Stimulated activated CD4-positive, alpha-beta T cell treated with anti-CD3 and anti-CD28 coated beads, Interleukin-1b, Interleukin-23, amount 100 ng/mL, for 48 hours (primary cell): ENCODE measurements at places on chromosomes 12 and 14.

- DNase-seq, result no peak
These were observed 74.6 kb downstream of the CIT start for GRCh38 chr12:119802472-119802871.

DNA sequence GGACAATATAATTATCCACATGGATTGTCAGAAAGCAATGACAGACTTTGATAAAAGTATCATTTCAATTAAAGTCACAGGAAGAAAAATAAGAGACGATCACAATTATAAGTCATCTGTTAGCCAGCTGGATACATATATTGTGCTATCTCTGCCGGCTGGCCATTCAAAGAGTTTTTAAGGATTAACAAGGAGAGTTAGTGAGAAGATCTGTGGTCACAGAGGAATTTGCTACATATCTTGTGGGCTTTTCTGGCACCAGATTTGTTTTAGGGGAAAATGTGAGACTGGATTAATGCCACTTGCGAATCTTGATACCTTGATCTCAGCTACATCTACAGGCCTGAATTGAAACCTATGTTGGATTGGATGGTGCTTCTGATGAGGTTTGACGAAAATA lies 90.9 kb upstream of the MANSC4 start:
- no peak for DNase-seq

DNA sequence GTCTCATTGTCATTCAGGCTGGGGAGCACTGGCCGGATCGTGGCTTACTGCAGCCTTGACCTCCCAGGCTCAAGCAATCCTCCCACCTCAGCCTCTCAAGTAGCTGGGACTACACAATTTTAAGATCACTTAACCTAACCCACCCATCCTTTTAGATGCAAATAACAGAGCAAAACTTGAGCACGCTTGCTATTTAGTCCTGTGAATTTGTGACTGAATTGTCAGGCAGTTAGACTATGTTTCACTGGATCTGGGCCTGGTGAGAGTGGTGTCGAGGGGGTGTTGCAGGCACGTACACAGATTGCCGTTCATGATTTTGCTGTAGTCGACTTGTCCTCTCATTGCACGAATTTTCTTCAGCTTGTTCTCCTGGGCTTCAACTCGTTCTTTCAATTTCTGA lies 38.2 kb downstream of the ZFYVE21 start:
- DNase-seq, result no peak

DNA sequence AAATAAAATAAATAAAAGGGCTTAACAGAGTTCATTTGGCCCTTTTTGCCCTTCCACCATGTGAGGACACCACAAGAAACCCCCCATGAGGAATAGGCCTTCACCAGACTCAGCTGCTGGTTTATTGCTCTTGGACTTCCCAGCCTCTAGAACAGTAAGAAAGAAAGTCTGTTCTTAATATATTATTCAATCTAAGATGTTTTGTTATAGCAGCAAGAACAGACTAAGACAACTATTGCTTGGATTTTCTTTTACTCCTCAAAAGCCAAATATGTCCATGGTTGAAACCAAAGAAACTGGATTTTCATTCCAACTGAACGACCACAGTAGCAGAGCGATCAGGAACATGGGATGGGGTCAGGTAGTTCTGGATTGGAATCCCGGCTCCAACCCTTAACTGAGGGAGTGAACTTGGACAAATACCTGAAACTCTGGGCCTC lies 157.2 kb upstream of the EEA1 start:
- no peak for DNase-seq

- DNase-seq, result no peak
These were observed 625 bp upstream of the ABHD12B start for GRCh38 chr14:50871228-50871627.

DNA sequence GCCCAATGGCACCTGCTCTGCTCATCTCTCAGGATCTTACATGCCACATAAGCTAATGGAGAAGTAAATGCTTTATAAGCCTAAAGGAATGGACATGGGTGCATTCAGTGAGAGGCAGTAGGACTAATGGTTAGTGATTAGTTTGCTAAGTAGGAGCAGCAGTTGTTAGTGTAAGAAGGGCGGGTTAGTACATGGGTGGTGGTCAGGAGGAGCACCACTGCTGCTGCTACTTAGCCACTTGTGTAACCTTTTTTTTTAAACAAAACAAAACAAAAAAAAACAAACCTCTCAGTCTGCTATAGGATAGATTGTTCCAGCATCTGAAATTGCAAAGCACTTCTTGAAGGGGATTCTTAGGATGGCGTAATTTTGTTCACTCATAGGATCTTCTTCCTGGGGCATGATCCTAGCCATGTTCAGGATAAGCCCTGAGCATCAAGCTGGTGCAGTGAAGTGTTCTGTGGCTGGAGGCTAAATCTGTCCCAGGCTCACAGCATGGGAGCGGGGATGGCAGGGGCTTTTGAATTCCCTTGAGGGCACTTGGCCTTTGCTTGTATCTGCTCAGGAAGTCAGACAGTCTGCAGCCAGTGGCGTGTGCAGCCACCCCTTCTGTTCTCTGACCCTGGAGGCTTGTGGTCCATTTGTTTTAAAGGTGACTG lies 63.6 kb downstream of the CHST11 start:
- DNase-seq, result no peak

DNA sequence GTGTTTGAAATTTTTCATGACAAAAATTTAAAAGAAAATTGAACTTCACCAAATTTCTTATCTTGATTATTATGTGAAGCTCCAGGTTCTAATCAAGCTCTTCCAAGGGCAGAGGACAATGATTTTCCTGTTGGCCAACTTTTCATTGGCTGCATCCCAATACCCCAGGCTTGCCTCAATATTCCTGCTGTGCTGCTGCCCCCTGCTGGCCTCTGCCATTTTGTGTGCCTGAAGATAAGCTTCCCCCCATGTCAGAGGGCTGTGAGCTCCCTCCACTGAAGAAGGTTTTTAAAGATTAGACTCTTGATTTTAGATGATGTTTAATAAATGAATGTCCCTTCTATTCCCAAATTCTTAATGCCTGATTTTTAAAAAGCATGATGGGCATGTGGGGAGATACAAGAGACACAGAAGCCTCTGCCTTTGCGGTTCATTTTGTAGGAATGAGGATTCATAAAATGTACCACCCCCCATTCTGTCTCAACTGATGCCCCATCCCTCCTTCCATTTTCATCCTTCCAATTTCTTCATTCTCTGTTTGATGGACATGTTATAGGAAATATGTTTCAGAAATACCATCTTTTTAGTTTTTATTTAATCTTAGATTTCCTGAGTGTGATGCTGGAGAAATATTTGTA lies 76.7 kb upstream of the RGS6 start:
- DNase-seq, result peak; percentile 46

GRCh38 chr14:44699391-44699790 lies 192.3 kb upstream of the FSCB start:
- DNase-seq, result no peak

- no peak for DNase-seq
These were observed 133.2 kb upstream of the NOVA1 start for GRCh38 chr14:26730929-26731618.

DNA sequence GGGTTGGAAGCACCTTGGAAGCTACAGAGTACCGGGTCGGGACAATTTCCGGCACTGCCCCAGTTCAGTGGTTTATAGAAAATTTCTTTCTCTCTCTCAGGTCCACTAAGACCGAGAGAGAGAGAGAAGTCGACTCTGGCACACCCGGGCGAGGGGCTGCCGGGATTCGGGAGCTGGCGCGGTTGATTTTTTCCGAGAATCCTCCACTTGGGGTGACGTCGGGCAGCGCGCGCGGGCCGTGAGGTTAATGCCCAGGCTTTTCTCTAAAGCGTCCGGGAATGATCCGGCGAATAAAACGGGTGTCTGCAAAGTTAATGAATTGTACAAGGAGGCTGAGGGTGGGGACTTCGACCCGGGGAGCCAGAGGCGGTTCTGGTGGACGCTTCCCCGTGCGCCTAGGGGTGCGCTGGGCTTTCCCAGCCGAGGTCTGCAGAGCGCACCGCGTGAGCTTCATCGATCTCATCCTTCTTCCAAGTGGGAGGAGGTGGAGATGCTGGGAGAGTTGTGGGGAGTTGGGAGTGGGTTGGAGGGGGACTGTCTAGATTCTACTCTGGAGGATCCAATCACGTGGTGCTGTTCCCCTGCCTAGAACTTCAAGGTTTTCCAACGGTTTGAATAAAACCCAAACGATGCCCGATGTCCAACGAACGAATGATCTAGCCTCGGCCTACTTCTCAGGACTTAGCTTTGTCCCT lies 51.9 kb upstream of the TBX3 start:
- DNase-seq, result no peak

DNA sequence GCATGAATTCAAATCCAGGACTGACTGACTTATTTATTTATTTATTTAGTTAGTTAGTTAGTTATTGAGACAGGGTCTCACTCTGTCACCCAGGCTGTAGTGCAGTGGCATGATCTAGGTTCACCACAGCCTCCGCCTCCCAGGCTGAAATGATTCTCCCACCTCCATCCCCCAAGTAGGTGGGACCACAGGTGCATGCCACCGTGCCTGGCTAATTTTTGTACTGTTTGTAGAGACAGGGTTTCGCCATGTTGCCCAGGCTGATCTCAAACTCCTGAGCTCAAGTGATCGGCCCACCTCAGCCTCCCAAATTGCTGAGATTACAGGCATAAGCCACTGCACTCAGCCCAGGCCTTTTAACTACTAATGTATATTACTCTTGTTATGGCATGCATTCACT lies 36.0 kb downstream of the BTG1 start:
- DNase-seq, result no peak

- no peak for DNase-seq
These were observed 3.2 kb upstream of the DIO3 start for GRCh38 chr14:101557811-101558738.

DNA sequence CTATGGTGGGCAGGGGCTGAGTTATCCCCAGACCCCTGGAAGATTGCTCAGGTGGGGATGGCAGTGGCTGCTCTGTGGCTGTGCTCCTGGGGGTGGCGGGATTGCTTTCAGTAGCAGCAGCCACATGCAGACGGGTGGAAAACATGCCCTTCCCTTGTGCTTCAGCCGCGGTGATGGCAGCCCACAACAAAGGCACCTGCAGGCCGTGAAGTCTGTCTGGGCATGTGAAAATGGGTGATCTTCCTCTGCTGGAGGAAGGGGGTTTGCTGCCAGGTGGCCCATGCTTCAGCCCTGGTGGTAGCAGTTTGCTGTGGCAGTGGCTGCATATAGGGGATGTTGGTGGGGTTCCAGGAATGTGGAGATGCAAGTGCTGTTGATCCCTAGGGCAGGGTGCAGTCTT lies 326.2 kb upstream of the RGS6 start:
- DNase-seq, result no peak

DNA sequence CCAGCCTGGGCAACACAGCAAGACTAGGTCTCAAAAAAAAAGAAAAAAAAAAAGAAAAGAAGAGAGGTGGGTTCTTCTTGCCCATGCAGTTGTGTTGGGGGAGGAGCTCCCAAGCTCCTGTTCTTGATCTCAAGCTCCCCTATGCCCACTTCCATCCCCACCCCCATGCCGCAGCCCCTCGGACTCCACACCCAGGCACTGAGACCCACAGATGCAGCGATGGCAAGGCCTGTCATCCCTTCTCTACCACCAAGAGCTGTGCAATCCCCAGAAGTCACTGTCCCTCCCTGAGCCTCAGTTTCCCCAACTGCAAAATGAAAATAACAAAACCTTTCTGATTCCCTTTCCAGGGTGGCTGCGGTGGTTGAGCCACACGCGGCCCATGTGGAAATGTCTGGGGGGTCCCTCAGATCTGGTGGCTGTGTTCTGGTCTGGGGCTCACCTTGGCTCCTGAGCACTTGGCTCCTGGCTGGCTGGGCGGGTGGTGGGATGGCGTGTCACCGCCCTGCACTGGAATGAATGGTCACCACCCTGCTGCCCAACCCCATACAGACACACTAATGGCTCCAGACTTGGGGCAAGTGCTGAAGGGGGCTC lies 22.6 kb upstream of the KIF26A start:
- no peak for DNase-seq

GRCh38 chr12:49403971-49404450 lies 36.7 kb downstream of the SPATS2 start:
- no peak for DNase-seq

DNA sequence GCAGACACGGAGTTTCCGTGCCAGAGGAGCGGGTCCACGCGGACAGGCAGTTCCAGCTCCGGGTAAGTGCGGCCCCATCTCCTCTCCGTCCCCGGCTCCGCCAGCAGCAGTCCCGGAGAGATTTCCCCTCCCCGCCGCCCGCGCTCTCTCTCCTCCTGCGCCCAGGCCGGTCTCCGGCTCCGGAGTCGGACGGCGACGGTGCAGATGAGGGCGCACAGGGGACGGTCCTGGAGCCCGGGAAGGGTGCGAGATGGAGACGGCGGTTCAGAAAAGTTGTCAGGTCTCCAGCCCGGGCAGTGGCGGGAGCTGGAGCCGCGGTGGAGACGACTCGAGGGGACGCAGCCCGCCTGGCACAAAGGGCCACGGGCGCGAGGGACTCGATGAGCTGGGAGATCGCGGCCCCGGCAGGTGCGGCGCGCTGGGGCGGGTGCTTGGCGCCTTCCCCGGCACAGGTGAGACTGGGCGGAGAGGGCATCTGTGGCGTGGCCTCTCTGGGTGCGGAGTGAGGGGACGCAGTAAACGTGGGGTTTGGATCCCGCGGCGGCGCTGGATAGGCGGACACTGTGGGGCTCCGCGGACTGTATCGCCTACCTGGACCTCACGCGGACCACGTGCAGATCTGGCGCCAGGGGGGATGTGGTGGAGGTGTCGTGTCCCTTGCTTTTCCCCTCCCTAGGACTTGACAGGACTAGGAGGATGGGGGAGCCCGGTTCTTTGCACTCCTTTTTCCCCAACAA lies 1540.3 kb upstream of the TMEM132C start:
- DNase-seq, result no peak

GRCh38 chr14:79911744-79912143 lies 299.6 kb downstream of the DIO2 start:
- DNase-seq, result no peak

- no peak for DNase-seq
These were observed 817.2 kb downstream of the TMEM121 start for GRCh38 chr14:106343626-106344025.

- DNase-seq, result no peak
These were observed 148.0 kb upstream of the FOXN3 start for GRCh38 chr14:89564989-89565388.

- no peak for DNase-seq
These were observed 70.0 kb downstream of the DIP2B start for GRCh38 chr12:50574601-50575348.

GRCh38 chr12:51886021-51886710 lies 1.7 kb upstream of the ANKRD33 start:
- peak; percentile 52 for DNase-seq

- DNase-seq, result no peak
These were observed 29.9 kb upstream of the G2E3 start for GRCh38 chr14:30528778-30529642.

- DNase-seq, result no peak
These were observed 178.6 kb downstream of the KSR2 start for GRCh38 chr12:117790198-117790597.

GRCh38 chr12:103855036-103855712 lies 14.1 kb upstream of the NT5DC3 start:
- DNase-seq, result no peak

GRCh38 chr12:10455766-10456165 lies 2.6 kb upstream of the KLRC1 start:
- DNase-seq, result no peak

GRCh38 chr12:82803201-82803600 lies 116.5 kb downstream of the TMTC2 start:
- DNase-seq, result no peak

- DNase-seq, result no peak
These were observed 24.9 kb downstream of the PUS7L start for GRCh38 chr12:43733687-43734086.

- DNase-seq, result no peak
These were observed 125.8 kb downstream of the ARMH4 start for GRCh38 chr14:58026219-58026618.

GRCh38 chr12:33614630-33615029 lies 175.0 kb upstream of the SYT10 start:
- no peak for DNase-seq

- no peak for DNase-seq
These were observed 85.0 kb downstream of the KIF26A start for GRCh38 chr14:104223101-104224041.

GRCh38 chr12:120091371-120092090 lies 25.0 kb downstream of the RAB35 start:
- DNase-seq, result no peak
